ENCODE measurements at places on chromosomes 13 and 19.

- DNase-seq, result no peak
These were observed 210.3 kb upstream of the PCDH9 start for GRCh38 chr13:67440236-67440975.

GRCh38 chr19:34088292-34088691 is 84.0 kb upstream of the LSM14A start:
- no peak for DNase-seq

GRCh38 chr13:38409771-38410170 is 60.1 kb downstream of the UFM1 start:
- DNase-seq, result no peak

DNA sequence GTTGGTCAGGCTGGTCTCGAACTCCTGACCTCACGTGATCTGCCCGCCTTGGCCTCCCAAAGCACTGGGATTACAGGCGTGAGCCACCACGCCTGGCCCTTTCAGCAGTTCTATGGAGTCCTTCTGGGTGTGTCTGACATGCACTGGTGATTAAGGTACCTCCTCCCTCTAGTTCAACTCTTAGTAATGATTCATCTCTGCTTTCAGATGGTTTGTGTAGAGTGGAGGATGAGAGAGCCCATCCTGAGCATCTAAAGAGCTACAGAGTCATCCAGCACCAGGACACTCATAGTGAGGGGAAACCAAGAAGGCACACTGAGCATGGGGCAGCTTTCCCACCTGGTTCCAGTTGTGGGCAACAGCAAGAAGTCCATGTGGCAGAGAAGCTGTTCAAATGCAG is 8.2 kb downstream of the ZNF584 start:
- no peak for DNase-seq

DNA sequence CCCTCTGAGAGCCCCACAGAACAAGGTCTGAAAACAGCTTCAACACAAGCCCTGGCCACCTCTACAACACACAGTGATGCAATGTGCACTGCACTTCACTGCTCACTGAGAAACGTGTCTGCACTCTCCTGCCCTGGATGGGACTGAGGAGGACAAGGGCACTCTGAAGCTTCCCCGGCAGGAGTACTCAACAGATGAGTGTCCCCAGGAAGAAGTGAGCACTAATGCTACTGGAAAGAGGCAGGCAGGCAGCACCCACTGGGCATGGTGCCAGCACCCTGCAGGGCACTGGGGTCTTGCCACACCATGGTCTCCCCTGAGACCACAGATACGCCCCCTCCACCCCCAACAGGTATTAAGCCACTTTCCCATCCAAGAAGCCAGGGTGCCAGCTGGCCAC is 17.7 kb upstream of the SLC35E1 start:
- DNase-seq, result no peak

DNA sequence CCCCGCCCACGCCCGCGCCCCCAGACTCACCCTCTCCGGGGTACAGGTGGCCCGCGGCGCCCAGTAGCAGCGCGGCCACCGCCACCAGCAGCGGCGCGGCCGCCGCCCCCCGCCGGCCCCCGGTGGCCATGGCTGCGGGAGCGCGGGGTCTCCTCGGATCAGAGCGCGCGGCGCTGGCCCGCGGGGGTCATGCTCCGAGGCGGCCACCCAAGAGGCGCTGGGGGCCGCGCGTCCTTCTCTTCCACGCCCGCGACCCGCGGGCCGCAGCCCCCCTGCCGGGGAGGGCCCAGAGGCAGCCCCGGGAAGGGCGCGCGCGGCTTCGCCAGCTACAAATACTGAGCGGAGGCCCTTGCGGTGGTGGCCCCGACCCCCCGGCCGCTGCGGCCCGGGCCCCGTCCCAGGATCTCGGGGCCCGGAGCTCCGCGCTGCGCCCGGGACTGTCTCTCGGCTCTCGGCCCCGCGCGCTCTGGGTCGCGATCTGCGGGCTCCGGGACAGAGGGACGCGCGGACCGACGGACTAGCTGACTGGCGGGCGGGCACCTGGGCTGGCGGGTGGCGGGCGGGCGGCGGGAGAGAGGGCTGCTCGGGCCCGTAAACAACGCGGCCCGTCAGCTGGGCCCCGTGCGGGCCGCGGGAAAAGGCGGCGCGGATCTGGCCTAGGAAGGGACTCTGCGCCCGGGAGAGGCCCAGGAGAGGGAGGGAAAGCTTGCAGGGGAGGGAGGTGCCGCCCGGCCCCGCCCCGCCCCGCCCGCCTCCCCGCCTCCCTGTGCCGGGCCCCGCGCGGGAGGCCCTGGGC is at the start of gene INSR:
Gene INSR, minus strand, starts transcription at position 653 of the 796 bp plus-strand sequence. Its CDS starts 523 bp downstream, at position 130.
- DNase-seq, result peak; percentile 99

DNA sequence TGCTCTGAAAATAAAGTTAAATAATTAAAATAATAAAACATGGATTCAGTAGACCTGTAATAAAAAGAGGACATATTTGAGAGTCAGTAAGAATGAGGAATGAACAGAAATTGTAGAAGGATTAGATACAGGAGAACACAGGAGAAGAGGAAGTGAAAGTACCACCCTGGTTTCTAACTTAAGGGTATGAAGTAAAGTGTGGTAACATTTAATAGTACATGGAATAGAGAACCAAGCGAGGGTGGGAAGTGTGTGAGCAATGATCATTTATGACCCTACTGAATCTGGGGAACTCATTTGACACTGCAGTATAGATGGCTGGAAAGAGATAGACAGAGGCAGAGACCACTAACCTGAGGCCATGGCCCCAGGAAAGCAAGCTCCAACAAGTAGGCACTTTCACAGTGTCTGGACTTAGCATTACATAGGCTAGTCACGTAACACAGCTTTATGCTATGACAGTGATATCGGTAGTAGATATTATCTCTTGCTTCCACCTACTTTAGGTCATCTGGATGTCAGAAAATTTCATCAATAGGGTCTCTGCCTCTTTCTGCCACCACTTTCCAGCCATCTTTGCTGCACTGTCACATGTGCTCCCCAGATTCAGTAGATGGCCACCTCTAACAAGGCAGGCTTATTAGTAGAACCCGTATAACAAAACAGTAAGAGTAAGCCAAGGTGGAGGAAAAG is 633.9 kb upstream of the MIR17HG start:
- no peak for DNase-seq

- DNase-seq, result no peak
These were observed 34.8 kb upstream of the C1QTNF9 start for GRCh38 chr13:24274452-24275021.

- DNase-seq, result peak; percentile 52
These were observed 27.9 kb downstream of the FAM124A start for GRCh38 chr13:51249770-51250741.

- no peak for DNase-seq
These were observed 42.0 kb downstream of the ZNF486 start for GRCh38 chr19:20209051-20209450.

DNA sequence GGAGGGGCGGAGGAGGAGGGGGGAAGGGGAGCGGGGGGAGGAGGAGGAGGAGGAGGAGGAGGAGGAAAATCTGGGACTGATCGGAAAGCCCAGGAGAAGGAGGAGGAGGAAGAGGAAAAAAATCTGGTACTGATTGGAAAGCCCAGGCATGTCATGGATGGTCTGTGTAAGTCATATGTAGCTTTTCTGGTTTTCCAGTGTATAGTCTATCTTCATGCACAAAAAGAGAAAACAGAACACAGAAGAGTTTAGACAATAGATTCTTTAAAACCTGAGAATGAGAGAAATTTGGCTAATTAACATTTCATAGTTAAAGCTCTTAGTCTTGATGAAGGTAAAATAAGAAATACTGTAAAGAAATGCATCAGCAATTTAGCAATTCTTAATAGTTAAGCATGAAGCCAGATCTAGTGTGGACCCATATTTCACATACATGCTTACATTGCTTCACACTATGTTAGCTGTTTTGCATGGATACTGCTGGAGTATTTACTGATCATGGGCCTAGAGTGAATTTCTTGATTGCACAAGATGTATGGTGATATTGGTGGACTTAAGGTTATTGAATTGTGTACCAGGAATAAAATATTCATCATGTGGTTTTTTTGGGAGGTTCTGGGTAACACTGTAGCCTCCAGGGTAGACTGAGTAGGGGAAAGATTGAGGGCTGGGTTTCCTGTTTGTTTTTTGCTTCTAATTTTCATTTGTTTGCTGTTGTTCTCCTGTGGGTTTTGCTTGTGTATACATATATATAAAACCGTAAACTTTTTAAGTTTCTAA is 41.4 kb downstream of the SUCLA2 start:
- no peak for DNase-seq

GRCh38 chr19:40322271-40322610 is 26.0 kb downstream of the C19orf47 start:
- DNase-seq, result no peak

- DNase-seq, result peak; percentile 95
These were observed 46.5 kb downstream of the TGDS start for GRCh38 chr13:94549232-94550061.

DNA sequence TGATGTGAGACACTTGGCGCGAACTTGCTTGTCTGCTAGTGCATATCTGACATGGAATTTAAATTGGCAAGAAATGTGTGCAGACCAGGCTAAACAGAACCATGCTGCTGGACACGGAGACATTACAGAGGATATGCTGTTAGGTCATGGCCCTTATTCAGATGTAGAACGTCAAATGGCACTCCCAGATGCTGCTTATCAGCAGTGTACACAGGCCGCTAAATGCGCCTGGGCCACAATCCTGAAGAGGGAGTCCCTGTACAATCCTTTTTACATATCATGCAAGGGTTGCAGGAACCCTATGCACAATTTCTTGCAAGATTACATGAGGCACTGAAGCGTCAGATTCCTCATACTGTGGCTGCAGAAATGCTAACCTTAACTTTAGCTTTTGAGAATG is 9.3 kb downstream of the ZNF350 start:
- no peak for DNase-seq

DNA sequence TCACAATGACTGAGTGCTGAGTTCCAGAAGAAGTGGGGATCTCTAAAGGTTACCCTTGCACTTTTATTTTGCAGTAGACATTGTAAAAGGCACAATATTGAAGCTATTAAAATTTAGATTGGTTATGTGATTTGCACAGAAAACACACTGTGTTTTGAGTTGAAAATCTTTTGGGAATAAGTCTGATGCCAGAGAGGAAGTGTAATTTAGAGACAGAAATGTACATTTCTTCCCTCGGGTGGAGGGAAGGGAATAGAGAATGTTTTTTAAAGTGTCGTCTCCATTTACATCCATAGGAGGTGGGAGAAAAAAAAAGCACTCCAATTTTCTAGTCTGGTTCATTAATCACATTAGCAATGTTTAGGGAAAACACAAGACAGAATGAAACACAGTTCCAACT is 465.8 kb downstream of the OLFM4 start:
- DNase-seq, result no peak

- no peak for DNase-seq
These were observed 13.4 kb downstream of the MBD3L2B start for GRCh38 chr19:7007859-7008258.

DNA sequence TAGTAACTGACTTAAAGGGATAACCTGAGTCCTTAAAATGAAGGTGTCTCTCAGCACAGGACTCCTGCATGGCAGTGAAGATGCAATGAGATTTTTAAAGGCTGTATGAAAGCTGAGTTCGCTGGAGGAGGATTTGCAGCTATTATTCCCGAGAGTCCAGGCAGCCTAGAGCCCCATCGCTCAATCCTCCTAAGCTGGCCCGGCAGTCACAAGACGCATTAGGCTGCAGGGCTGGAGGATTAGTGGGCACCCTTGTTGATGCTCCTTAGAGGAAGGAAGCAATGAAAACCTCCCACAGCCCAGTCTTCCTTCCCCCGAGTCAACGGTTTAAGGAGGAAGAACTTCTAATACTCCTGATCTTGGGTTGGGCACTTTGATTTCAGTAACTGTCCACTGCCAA is 239.5 kb downstream of the EFNB2 start:
- DNase-seq, result no peak

- no peak for DNase-seq
These were observed 13.9 kb downstream of the ZNF543 start for GRCh38 chr19:57334191-57334590.

All from AG08396 (cell line).